ENCODE measurements at places on chromosomes 13 and 19.

DNA sequence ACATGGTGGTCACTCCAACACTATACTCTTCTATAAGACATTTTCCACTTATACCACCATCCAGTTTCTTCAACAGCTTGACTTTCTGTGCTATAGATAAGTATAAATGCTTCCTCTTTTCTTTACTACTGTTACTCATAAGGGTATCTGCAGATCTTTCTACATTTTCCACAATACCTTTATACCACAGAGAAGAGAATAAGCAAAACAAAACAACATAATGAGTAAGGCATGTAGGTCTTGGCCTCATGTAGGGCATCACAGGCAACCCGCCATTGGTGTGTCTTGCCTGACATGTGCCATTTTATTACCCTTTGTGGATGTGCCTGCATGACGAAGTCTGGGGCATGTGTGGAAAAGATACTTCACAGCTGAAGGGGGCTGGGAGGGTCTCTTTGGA lies 265.3 kb upstream of the STARD13 start:
- DNase-seq = no peak

- no peak for DNase-seq
Measured at GRCh38 chr13:43935878-43936277, 56.2 kb downstream of the LACC1 start.

DNA sequence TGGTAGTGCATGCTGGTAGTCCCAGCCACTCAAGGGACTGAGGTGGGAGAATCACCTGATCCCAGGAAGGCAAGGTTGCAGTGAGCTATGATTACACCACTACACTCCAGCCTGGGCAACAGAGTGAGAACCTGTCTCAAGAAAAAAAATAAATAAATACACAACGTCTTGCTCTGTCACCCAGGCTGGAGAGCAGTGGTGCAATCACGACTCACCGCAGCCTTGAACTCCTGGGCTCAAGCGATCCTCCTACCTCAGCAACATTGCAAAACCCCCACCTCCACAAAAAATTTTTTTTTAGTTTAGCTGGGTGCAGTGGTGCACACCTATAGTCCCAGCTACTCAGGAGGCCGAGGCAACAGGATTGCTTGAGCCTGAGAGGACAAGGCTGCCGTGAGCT lies 8.8 kb downstream of the TPM4 start:
- DNase-seq = no peak

DNA sequence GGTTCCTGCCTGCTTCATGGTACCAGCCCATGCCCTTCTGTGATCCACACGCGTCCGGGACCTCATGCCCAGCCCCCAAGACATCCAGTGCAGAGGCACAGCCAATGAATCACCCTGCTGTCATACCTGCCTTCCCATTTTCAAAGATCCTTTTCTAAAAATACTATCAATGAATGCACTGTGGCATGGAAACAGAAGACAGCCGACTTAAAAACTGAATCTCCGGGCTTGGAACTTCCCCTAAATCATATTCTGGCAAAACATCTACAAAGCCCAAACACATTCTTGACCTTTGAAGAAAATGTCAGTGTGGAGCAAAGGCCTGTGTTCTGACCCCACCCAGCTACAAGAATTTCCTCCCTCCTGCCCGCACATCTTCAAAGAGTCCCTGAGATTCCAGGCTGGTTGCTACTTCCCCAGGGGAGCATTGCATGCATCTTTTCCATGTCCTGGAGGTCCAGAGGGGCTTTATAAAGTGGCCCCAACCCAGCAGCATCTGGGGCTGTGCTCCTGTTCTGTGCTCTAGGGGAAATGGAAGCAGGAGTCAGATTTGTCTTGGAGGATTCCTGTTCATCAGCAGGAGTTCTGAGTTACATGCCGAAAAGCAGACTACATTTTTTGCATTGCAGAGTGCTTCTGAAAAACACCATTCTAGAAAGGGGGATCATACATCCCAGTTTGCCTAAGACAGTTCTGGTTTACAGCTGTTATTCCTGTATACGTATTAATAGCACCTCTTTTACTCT lies 135.2 kb downstream of the USP12 start:
- DNase-seq = no peak

DNA sequence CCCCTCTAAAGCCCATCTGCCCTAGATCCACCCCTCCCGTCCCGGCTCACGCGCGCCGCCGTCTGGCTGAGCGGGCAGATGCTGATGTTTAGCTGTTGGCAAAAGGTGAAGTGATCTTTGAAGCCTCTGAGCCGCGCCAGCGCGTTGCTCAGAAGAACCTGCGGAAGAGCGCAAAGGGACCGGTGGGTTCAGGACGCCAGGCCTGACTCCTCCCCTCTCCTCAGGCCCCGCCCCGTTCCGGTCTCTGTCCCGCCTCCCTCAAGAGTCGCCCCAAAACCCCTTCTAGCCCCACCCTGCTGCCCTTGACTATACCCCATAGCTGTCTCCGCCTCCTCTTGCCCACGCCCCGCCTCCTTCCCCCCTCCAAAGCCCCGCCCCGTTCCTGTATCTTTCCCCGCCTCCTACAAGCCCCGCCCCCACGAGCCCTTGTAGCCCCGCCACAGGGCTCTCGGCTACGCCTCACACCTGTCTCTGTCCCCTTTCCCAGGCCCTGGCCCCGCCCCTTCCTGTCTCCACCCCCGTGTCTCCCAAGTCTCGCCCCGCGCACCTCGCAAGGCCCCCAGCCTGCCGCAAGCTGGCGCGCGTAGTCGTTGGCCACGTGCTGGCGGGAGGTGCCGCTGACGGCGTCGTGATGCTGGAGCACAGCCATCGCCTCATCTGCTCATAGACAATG lies 9.5 kb downstream of the MAN2B1 start:
- DNase-seq = no peak

DNA sequence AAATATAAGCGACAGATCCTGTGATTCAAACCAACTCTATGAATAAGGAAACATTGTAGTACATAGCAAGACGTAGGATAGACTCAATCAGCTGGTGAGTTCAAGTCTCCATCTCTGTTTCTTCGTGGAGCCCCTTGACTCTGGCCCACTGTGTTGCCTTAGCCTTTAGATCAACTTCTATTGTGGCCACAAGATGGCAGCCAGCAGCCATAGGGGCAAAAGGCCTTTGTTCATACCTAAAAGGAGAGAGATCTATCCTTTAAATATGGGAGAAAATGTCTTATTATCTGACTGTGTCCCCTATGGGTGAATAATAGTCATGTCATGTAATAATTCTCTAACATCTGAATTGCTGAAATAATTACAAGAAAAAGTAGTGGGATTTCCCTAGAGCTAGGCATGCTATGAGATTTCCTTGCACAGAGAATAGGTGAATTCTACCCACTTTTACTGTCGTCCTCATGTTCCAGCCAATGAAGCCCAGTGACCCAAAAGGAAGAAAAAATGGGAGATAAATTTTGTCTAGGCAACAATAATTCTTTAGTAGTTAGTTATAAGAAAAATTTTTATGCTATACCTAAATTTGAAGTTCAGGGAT lies 129.4 kb downstream of the PCDH20 start:
- no peak for DNase-seq

DNA sequence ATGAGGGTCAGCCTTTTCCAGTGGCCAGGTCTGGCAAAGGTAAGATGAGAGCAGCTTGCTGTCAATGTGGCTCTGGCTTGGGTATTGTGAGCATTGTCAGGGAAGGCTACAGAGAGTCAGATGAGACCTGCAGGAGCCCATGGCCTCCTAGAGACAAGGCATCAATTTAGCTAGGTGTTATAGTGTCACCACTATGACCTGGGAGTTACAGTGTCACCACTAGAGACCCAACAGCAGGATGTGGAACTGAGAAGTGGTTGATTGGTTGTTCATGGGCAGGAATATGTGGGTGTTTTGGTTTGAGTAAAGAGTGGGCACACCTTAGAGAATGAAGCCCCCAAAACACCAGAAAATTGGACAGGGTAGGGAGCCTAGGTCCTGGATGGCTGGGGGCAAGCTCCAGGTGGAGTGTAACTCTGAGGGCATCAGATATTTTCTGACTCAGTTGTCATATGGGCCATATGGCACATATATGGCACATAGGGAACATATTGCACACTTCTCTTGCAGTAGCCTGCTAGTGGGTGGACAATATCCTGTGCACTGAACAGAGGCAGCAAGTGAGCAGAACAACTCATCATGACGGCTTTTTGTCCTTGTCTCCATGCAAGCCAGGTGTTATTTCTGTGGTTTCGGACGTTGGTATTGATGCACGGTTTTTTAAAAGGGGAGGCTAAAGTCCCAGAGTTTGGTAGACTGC lies 46.3 kb upstream of the CEACAM21 start:
- no peak for DNase-seq
